NCI-H1417 treated with DMSO at 0.1 percent for 48 hours (cell line): ENCODE measurements at places on chromosomes 3 and 15.

DNA sequence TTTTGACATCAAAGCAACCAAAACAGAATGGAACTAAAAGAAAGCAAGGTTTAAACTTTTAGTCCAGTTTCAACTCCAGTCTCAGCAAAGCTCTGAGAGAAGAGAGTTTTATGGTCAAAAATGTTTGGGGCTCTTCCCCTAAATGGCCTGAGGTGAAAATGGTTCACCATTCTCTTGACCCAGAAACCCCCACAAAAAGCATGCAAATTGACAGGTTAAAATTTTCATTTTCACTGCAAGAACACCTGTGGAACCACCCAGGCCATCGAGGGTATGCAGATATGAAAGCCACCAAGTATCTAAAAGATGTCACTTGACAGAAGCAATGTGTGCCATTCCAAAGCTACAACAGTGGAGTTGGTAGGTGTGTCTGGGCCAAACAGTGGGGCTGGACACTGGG, 195.0 kb downstream of the MAGI1 start:
- no peak for DNase-seq

- DNase-seq = no peak
Observed at GRCh38 chr3:27507111-27507510, 22.9 kb upstream of the SLC4A7 start.

GRCh38 chr3:21752749-21753347, 1.8 kb upstream of the ZNF385D start:
- peak; percentile 13 for DNase-seq

GRCh38 chr3:57587905-57588304, 9.2 kb downstream of the ARF4 start:
- DNase-seq = no peak
